ENCODE measurements at places on chromosomes 3 and 15.

DNA sequence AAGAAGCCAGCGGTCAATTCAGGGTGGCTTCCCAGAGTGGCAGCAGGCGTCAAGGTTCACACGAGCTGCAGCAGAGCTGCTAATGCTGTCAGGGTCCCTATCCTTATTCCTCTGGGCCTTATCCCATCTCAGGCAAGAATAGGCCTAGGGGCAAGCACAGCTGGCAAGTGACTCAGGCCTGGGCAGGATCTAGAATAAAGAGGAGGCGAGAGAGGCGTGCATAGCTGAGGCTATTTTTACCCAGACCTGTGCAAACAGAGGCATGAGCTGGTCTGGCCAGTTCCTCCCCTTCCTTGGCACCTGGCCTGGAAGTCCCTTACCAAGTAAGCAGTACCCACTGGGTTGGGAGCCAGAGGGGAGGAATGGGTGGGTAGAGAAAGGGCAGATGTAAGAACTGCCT lies 12.2 kb upstream of the VIPR1 start:
- no peak for DNase-seq

- DNase-seq: no peak
These were observed 29.2 kb downstream of the SCAPER start for GRCh38 chr15:76875911-76876310.

DNA sequence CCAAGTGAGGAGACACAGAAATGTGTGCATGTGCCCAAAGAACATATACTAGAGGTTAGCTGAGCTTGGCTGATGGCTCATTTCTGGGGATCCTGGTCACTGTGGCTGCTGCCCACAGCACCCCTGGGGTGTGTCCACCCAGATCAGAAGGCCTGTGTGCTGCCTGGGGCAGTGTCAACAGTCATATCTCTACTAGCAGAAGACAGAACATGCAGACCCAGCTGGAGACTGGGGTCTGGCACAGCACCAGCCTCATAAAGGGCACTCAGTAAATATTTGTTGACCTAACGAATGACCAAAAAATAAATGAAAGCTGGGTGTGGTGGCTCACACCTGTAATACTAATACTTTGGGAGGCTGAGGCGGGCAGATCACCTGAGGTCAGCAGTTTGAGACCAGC lies 16.4 kb downstream of the CHRNA3 start:
- no peak for DNase-seq

DNA sequence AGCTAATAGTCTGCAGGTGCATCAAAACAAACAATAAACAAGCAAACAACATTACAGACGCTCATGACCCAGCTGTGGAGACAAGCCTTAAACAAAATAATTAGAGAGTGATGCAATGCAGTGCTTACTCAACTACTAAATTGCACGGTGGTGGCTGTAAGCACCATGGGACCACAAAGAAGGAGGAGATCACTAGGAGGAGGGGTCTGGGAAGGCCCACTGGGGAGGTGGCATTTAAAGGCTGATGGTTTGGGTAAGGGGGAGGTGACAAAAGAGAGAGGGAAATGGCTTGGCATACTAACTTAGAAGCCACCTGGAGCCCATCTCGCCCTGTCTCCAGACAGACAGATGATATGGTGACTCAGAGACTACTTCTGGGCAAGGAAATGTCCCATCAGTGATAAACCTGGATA lies 516.7 kb downstream of the FOXP1 start:
- no peak for DNase-seq

DNA sequence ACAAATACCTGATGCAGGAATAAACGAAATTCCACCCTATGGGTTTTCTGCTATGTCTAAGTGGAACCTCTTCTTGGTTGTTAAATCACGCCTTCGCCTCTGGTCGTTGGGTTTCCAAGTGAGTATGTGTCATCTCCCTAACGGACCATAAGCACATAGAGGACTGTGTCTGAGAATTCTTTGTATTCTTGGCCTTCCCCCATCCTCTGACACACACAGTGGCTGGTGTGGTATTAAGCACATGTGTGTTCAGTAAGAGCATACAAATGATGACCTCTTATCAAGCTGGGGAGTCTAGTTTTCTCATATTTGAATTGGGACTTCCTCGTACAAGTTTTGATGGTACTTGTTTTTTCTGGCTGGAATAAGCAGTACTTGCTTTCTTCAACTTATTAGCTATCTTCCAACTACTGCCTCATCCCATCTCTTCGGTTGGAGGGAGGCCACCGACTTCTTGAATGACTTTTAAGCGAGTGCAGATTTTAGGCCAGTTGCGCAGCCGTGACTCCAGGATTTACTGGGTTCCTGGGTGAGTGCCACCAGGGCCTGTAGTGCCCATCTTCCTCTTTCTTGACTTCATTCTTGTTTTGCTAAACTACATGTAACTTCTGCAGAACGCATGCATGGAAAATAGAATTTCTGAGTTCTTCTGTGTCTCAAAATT lies 240.2 kb downstream of the ADAMTS17 start:
- no peak for DNase-seq

GRCh38 chr15:52252781-52253180 lies 42.8 kb downstream of the MYO5C start:
- no peak for DNase-seq

DNA sequence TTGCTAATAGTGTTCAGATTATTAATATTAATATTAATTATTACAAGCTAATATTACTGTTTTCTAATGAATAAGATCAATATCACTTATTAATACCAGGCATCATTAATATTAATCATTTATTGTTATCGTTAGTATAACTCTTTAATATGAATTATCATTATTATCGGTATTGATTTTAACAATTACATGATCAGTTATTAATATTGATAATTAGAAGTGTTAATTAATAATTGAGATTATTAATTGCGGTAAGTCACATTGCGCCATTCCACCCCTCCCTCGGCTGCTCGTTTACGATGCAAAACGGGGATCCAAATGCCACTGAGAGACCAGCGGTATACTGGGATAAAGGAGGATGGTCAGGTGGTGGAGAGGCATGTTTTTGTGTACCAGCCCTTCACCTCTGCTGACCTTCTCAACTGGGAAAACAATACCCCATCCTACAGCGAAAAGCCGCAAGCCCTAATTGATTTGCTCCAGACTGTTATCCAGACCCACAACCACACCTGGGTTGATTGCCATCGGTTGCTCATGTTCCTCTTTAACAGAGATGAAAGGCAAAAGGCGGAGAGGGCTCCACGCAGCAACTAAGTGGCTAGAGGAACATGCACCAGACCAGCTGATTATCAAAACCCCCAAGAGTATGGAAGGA lies 28.6 kb upstream of the SSUH2 start:
- DNase-seq: no peak

GRCh38 chr3:49300595-49300994 lies 23.6 kb upstream of the C3orf62 start:
- no peak for DNase-seq

GRCh38 chr15:79539401-79539800 lies 107.3 kb downstream of the MINAR1 start:
- DNase-seq: no peak

- no peak for DNase-seq
These were observed 48.4 kb upstream of the CCK start for GRCh38 chr3:42314411-42314810.

- DNase-seq: no peak
These were observed 28.8 kb downstream of the ATG7 start for GRCh38 chr3:11300970-11301369.

GRCh38 chr3:3013317-3014052 lies 96.7 kb downstream of the IL5RA start:
- DNase-seq: no peak

- no peak for DNase-seq
These were observed 27.1 kb downstream of the CFAP161 start for GRCh38 chr15:81161160-81161673.

GRCh38 chr3:189272500-189273119 lies 100.8 kb downstream of the TPRG1 start:
- no peak for DNase-seq

DNA sequence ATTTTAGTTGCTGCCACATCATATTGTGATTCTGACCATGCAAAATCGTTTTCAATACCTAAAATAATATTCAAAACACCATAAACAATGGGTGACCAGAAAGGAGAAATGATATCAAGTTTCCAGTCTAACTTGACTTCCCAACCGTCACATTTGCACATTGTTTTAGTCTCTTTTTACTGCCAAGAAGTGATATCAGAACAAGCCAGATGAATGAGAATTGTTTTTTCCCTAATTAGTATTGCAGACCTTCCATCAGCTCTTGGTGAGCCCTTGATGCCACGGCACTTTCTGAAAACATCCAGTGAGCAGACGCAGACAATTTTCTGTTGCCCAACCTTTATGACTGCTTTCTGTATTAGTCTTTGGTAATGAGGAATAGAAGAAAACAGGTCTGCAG lies 62.5 kb downstream of the SPATA16 start:
- no peak for DNase-seq

- DNase-seq: no peak
These were observed 81.4 kb downstream of the SEMA5B start for GRCh38 chr3:122946185-122946584.

GRCh38 chr3:100875239-100875638 lies 118.0 kb downstream of the ABI3BP start:
- no peak for DNase-seq

DNA sequence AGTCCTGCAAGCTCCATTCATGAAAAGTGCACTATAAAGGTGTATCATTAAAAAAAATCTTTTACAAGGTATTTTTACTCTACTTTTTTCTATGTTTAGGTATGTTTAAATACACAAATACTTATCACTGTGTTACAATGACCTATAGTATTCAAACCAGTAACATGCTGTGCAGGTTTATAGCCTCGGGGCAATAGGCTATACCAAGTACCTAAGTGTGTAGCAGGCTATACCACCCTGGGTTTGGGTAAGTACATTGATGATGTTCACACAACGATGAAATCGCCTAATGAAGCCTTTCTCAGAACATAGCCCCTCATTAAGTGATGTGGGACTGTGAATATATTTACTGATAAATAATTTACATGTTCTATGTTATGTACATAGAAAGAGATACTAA lies 104.6 kb downstream of the ATP1B3 start:
- no peak for DNase-seq

GRCh38 chr15:73792415-73792814 lies 39.3 kb upstream of the INSYN1 start:
- no peak for DNase-seq

DNA sequence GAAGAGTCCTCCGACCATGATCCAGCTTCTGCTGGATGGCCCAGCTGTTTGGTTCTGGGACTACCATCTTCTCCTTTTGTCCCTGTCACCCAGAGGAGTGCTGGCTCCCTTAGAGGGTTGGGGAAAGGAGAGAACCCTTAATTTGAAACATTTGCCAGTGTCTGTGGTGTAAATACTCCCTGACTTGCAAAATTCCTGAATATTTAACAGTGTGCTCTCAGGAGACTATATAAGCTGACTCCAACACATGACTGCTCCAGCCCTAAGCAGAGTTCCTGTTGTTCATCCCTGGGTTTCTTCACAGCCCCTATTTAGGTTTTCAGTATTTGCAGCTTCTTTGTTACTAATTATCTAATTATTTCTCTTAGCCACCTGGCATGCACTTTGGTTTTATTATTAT lies 133.1 kb downstream of the CPNE4 start:
- no peak for DNase-seq

DNA sequence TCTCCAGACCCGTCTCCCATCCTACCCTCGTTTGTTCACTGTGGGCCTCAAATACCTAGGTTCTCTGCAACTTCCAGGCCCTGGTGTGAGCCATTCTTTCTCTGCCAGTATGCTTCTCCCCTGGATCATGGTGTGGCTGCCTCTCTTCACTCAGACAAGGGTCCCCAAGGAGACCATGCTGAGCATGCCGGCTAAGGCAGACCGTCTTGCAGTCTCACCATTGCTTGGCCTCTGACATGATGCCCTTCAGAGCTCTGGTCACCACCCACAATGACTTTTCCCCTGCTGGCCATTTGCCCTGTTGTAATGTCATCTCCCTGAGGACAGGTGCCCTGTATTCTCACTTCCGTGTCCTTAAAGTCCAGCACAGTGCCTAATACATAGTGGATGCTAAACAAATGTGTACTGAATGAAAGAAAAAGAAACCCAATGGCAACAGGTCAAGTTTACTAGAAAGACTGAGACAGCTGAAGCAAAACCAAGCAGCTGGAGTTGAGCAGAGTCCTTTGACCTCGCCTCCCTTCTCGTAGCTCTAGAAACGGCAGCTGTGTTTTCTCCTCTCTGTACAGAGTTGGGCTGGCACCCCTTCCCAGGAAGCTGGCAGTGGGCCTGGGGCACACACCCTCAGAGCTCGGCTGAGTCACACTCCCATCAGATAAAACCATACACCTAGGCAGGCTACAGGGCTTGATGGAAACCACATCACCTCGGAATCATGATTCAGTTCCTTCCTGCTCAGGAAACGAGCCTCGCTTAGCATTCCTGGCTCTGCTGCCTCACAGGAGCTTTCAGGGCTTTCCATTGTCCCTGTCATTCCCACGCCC lies 8.6 kb downstream of the TLR9 start:
- DNase-seq: no peak

GRCh38 chr15:95292785-95293450 lies 1037.6 kb upstream of the NR2F2 start:
- DNase-seq: no peak

DNA sequence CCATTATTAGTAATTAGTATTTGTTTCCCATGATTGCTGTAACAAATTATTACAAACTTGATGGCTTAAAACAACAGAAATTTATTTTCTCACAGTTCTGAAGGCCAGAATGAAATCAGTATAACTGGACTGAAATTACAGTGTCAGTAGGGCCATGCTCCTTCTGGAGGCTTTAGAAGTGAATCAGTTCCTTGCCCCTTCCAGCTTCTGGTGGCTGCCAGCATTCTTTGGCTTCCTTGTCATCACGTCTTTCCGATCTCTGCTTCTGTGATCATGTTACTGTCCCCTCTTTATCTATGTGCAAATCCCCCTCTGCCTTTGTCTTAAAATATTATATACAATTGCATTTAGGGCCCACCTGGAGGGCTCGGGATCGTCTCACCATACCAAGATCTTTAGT lies 92.0 kb downstream of the FOXB1 start:
- DNase-seq: no peak

- DNase-seq: no peak
These were observed 21.7 kb upstream of the PPP4R2 start for GRCh38 chr3:72974956-72975355.

GRCh38 chr15:56247266-56247665 lies 3.6 kb upstream of the RFX7 start:
- no peak for DNase-seq

DNA sequence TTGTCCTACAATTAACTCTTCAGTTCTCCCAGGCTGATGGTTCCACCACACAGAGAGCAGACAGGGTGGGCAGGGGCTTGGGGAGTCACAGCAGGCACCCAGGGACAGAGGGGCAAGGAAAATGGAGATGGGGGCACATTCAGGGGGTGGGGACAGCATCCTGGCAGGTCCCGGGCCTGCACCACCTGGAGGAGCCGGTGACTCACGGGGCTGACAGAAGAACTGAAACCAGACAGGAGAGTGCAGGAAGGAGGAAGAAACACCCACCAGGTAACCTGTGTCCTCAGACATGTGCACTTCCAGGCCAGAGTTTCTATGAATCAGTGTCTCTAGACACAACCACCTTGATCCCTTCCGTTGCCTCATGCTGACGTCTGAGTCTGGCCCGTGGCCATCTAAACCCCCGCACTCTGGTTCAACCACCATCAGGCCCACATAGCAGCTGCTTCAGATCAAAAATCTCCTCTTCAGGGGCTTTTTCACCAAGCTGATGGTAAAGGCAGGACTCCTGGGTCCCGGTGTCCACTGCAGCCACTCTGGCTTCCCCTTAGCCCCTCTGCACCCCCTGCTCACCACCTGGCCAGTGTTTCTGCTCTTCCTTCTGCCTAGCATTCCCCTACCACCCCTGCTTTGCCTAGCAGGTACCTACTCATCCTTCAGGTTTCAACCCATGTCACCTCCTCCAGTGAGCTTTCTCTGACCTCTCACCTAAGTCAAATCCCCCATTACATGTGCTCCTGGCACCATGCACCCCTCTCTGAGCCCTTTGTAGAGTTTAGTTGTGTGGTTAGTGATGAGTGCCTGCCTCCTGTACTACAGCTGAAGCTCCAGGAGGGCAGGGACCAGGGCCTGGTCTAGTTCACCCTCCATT lies 16.5 kb upstream of the CYP11A1 start:
- no peak for DNase-seq

Measured in NCI-H1930 (cell line).